ENCODE measurements at places on chromosomes 1 and 21. TPM values are rescaled to one million over a fixed set of nuclear protein-coding genes. Genes with fewer than 3 reads are reported as not detected.

ALG14 gene
- 2.2 TPM for total RNA-seq

- H3K36me3 ChIP-seq, result peaks cover 3% of the 10 kb centered on the region
- H3K4me1 ChIP-seq, result no peaks in the 10 kb centered on the region
- H3K27ac ChIP-seq, result no peak overlapping the region
- DNase-seq, result no peak
These were observed 34.0 kb downstream of the ZNF691 start for GRCh38 chr1:42880384-42880783.

WDR64 gene
- total RNA-seq, result 0.48 TPM

GRCh38 chr21:16767201-16767600 lies 745.6 kb upstream of the CXADR start:
- H3K27me3 ChIP-seq, result no peaks in the 10 kb centered on the region
- H3K4me3 ChIP-seq, result no peak overlapping the region
- H3K36me3 ChIP-seq, result no peaks in the 10 kb centered on the region
- no peak for DNase-seq
- H3K27ac ChIP-seq, result no peak overlapping the region

GRCh38 chr1:223364685-223365382 lies 858 bp upstream of the SUSD4 start:
- H3K4me3 ChIP-seq, result peak overlapping the region; percentile 50
- peaks cover 20% of the 10 kb centered on the region for H3K27me3 ChIP-seq
- no peak overlapping the region for H3K27ac ChIP-seq
- no peaks in the 10 kb centered on the region for H3K36me3 ChIP-seq

GRCh38 chr1:106222403-106222802 lies 834.1 kb upstream of the PRMT6 start:
- no peak overlapping the region for H3K4me3 ChIP-seq
- H3K27ac ChIP-seq, result no peak overlapping the region
- no peak for DNase-seq
- H3K4me1 ChIP-seq, result no peaks in the 10 kb centered on the region

ESRRG gene
- total RNA-seq, result not detected

- no peaks in the 10 kb centered on the region for H3K4me1 ChIP-seq
- no peak for DNase-seq
- H3K4me3 ChIP-seq, result no peak overlapping the region
- H3K36me3 ChIP-seq, result no peaks in the 10 kb centered on the region
- no peaks in the 10 kb centered on the region for H3K27me3 ChIP-seq
- H3K27ac ChIP-seq, result no peak overlapping the region
These were observed 76.8 kb downstream of the POU2F1 start for GRCh38 chr1:167297222-167298214.

GRCh38 chr1:43065191-43065590 lies 106.5 kb upstream of the SLC2A1 start:
- DNase-seq, result no peak
- H3K27ac ChIP-seq, result no peak overlapping the region
- no peak overlapping the region for H3K4me3 ChIP-seq

TMEM61 gene
- not detected for total RNA-seq

DNA sequence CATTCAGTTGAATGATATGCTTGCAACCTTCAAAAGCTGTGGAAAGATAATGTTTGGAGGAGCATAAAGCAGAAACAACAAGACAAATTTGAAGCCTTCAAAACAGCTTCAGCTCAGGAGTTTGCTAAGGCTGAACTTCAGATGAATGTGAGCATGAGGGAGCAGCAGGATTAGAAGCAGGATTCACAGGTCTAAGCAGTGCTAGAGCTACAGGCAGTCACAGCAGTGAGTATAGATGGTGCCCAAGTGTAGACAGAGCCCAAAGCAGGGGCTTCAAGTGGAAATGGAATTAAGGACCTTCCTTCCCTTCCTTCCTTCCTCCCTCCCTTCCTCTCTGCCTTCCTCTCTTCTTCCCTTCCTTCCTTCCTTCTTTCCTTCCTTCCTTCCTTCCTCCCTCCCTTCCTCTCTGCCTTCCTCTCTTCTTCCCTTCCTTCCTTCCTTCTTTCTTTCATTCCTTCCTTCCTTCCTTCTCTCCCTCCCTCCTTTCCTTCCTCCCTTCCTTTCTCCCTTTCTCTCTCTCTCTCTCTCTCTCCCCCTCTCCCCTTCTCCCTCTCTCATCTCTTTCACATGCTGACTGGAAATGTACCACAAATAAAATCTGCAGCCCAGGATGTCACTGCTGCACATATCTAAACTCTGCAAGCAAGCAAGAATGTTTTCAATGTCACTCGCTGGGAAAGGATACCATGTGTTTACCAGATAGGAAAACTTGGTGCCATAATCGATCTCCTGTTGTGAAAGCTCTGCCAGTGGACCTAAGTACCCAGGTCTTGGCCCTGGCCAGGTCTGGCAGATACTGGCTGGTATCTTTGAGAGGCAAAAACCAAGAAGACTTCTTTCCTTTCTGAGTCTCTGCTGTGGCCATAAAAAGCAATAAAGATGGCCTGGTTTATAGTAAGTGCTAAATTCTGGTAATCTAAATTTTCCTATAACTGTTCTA lies 13.1 kb upstream of the SLC30A10 start:
- H3K4me3 ChIP-seq, result no peak overlapping the region
- H3K4me1 ChIP-seq, result no peaks in the 10 kb centered on the region
- peaks cover 12% of the 10 kb centered on the region for H3K27me3 ChIP-seq

CNR2 gene
- 2.0 TPM for total RNA-seq

GRCh38 chr1:232599178-232600041 lies 30.5 kb downstream of the SIPA1L2 start:
- H3K4me1 ChIP-seq, result peaks cover 21% of the 10 kb centered on the region
- H3K27ac ChIP-seq, result peak overlapping the region; percentile 59
- DNase-seq, result no peak
- no peaks in the 10 kb centered on the region for H3K36me3 ChIP-seq
- H3K4me3 ChIP-seq, result no peak overlapping the region

SERINC2 gene
- not detected for total RNA-seq

CDCA8 gene
- 1.6 TPM for total RNA-seq

DNA sequence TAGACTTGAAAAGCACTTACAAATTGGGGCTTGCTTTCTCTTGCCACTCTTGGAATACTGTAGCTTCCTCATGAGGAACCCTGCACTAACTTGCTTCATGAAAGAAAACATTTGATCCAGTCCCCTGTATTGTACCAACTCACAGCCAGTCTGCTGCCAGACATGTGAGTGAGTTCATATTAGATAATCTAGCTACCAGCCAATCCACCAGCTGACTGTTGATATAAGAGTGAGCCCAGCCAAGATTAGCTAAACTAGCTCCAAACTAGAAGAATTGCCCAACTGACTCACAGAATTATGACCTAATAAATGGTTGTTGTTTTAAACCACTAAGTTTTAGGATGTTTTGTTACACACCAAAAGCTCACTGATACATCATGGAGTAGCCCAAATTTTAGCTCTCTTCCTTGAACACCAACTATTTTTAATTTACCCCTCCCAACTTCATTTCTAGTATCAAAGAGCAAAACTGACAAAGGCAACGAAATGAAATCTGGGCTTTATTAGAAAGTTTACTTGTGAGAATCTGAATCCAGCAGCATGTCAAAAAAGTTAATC lies 6.6 kb upstream of the RGS8 start:
- peaks cover 4% of the 10 kb centered on the region for H3K27me3 ChIP-seq
- no peak overlapping the region for H3K27ac ChIP-seq
- H3K36me3 ChIP-seq, result no peaks in the 10 kb centered on the region

DNA sequence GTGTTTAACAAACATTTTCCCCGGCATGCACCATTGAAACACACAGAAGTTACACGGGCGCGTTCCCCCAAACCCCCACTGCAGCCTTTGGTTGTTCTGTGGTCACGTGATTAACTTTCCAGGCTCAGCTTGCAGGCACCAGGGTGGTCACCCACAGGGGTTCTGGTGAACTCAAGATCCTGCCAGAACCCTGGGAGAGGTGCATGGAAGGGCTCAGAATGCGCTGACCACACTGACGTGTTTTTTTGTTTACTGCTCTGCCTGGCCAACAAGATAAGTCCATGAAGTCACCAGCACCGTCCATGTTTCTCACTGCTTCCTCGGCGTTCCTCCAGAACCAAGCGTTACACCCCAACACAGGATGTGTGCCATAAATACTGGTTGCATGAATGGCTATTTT lies 229.5 kb upstream of the VAMP3 start:
- H3K27me3 ChIP-seq, result no peaks in the 10 kb centered on the region
- H3K4me1 ChIP-seq, result no peaks in the 10 kb centered on the region
- H3K4me3 ChIP-seq, result no peak overlapping the region
- no peak overlapping the region for H3K27ac ChIP-seq

DNA sequence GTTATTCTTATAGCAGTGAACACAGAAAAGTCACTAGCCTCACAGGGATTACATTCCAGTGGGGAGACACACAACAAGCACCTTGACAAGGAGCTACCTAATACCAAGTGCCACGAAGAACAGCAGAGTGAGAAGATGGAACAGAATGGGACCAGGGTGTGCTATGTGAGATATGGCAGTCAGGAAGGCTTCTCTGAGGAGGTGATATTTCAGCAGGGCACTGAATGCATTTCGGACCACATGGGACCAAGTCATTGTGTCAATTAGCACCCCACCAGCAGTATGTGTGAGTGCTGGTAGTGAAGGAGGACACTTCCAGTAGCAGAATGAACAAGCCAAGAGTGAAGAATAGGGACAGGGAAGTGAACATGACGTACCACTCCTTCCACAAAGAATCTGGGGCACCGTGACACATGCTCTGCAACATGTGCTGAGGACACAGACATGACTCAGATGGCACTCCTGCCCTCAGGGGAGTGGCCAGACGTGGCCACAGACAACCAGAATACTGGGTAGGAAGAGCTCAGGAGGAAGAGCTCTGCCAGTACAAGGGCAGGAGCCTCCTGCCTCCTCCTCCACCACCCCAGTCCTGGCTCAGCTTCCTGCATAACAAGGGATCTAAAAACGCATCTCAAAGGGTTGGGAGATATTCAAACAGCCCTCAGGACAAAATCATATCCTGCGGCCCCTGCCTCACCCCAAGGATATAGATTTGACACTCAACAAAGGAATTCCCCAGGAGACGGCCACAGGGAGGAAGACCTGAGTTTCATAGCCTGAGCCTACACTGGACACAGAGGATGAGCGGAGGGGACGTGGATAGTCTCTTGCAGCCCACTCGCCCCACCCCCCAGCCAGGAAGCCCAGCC lies 102.5 kb downstream of the TRABD2B start:
- no peak overlapping the region for H3K4me3 ChIP-seq
- no peaks in the 10 kb centered on the region for H3K4me1 ChIP-seq
- H3K27ac ChIP-seq, result no peak overlapping the region
- no peak for DNase-seq
- H3K36me3 ChIP-seq, result no peaks in the 10 kb centered on the region

GRCh38 chr1:152983234-152983633 lies 647 bp upstream of the SPRR1A start:
- no peaks in the 10 kb centered on the region for H3K4me1 ChIP-seq
- peaks cover 20% of the 10 kb centered on the region for H3K27me3 ChIP-seq
- DNase-seq, result no peak
- H3K4me3 ChIP-seq, result no peak overlapping the region
- H3K27ac ChIP-seq, result no peak overlapping the region

- no peaks in the 10 kb centered on the region for H3K27me3 ChIP-seq
- no peak overlapping the region for H3K4me3 ChIP-seq
- H3K4me1 ChIP-seq, result peaks cover 7% of the 10 kb centered on the region
- peak overlapping the region; percentile 64 for H3K27ac ChIP-seq
These were observed 294.8 kb downstream of the PTPRC start for GRCh38 chr1:198933515-198934222.

DNA sequence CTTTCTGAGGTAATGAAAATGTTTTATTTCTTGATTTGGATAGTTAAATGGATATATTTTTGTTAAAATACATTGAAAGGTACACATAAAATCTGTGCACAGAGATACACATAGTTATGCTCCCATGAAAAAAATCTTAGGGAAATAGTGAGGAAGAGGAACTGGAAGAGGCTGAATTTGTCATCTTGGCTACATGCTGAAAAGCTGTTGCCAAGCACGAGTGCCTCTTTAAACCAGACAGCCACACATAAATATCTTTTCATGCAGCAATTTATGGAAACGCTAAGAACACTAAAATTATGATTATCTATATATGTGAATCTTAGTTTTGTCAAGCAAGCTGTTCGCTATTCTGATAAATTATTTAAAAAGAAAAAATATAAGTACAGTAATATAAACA lies 12.8 kb upstream of the ADAR start:
- peaks cover 3% of the 10 kb centered on the region for H3K36me3 ChIP-seq
- peaks cover 12% of the 10 kb centered on the region for H3K4me1 ChIP-seq
- no peak for DNase-seq
- H3K4me3 ChIP-seq, result no peak overlapping the region
- no peaks in the 10 kb centered on the region for H3K27me3 ChIP-seq

DNA sequence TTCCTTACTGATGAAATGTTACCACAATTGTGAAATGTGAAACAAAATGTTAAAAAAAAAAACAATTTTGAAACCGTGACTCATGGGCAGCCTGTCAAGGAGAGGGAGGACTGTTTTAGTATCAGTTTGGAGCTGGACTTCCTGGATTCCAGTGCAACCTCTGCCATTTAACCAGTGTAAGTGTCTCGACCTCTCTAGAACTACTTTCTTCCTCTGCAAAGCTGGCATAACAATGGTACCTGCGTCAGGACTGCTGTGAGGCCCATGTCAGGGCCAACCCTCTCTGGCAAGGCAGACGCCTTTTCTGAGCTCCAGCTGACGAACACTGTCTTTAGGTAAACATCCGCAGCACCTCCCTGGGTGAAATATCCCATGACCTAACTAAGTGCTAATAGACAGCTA lies 20.9 kb downstream of the URB1 start:
- H3K27ac ChIP-seq, result no peak overlapping the region
- no peak overlapping the region for H3K4me3 ChIP-seq
- no peaks in the 10 kb centered on the region for H3K27me3 ChIP-seq
- no peaks in the 10 kb centered on the region for H3K4me1 ChIP-seq

- no peak overlapping the region for H3K27ac ChIP-seq
- H3K4me1 ChIP-seq, result peaks cover 16% of the 10 kb centered on the region
- no peaks in the 10 kb centered on the region for H3K36me3 ChIP-seq
- H3K4me3 ChIP-seq, result peak overlapping the region; percentile 24
These were observed 36.4 kb upstream of the LMX1A start for GRCh38 chr1:165392634-165393571.

- H3K4me3 ChIP-seq, result no peak overlapping the region
- no peak for DNase-seq
- H3K27ac ChIP-seq, result no peak overlapping the region
- H3K36me3 ChIP-seq, result no peaks in the 10 kb centered on the region
- H3K4me1 ChIP-seq, result no peaks in the 10 kb centered on the region
These were observed 453.6 kb downstream of the LTN1 start for GRCh38 chr21:28538987-28539622.

OPRD1 gene
- not detected for total RNA-seq

DNA sequence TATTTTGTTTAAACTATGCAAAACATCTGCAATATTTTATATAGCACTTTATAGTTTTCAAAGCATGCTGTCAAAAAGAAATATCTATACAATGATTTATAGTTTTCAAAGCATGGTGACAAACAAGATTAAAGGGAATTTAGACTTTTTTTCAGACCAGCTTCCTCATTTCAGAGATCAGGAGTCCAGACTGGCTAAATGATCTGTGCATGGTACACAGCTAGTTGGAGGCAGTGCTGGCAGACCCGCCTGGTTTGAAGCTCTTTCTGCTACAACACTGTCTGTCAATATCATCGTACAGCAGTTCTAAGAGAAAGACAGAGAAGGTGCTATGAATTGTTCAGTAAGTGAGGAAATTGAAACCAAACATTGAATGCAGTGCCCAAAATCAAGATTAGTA lies 479.0 kb downstream of the PTBP2 start:
- H3K27me3 ChIP-seq, result no peaks in the 10 kb centered on the region
- DNase-seq, result no peak
- no peaks in the 10 kb centered on the region for H3K4me1 ChIP-seq

Measured in T-cell (primary cell).